ENCODE measurements at places on chromosomes 13 and 19.

DNA sequence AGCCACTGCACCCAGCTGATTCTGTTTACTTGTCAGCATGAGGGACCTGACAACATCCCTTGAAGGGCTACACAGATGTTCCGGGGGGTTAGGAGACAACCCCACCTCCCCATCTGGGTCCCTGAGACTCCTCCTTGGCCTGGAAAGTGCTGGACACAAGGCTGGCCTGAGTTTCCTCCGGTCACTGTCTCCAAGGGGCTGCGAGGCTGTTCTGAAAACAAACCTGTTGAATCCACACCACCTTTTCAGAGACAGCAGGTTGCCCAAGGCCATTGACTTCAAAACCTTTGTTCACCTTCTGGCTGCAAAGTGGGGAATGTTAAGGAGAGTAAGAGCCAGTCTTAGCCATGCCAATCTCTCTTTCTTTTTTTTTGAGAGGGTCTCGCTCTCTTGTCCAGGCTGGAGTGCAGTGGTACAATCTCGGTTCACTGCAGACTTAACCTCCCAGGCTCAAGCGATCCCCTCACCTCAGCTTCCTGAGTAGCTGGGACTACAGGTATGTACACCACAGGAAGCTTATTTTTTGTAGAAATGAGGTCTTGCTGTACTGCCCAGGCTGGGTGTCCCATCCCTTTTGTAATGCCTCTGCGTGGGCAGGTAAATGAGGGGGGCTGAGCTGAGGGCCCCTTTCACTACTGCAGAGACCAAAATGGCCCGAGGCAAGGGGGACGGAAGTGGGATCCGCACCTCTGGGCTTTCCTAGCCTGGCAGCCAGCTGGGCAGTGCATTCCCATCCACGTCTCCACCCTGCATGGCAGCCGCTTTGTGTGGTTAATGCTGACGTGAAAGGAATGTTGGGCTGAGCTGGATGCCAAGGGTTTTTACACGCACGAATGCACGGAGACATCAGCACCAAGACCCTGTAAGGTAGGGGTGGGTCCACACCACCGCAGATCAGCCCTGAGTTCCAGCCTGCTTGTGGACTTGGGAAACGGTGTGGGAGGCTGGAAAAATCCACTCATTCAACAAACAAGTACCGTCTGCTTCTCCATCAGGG lies 1.9 kb upstream of the ZNF628 start:
- DNase-seq, result no peak

DNA sequence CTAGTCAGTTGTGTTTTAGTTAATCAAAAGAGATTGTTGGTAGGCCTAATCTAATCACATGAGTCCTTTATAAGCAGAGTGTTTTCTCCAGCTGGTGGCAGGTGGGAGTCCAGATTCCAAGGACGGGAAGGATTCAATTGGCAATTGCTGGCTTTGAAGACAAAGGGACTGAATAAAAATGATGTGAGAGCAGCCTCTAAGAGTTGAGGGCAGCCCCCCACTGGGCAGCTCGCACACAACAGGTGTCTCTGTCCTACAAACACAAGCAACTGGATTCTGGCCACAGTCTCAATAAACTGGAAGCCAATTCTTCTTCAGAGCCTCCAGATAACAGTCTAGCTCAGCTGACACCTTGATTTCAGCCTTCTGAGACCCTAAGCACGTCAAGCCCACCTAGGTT lies 915.2 kb downstream of the PCDH9 start:
- no peak for DNase-seq

DNA sequence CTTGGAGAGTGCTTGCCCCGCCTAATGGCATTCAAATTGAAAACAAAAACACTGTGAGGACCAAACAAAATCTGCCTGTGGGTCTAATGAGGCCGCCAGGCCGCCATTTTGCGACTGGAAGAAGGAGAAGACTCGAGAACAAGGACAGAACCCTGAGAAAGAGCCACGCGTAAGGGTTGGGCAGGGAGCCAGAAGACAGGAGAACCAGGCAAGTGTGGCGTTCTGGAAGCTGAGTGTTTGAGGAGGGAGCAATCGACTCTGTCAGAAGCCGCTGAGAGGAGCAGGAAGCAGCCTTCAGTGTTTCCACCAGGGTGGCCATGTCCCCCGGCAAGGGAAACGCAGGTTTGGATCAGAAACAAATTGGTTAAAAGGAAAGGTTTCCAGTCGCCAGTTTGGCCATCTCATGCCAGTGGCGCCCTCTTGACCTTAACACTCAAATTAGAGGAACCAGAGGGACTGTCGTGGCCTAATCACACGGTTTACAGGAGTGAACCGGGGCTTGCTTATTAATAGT lies 10.2 kb upstream of the PTOV1 start:
- DNase-seq, result no peak

DNA sequence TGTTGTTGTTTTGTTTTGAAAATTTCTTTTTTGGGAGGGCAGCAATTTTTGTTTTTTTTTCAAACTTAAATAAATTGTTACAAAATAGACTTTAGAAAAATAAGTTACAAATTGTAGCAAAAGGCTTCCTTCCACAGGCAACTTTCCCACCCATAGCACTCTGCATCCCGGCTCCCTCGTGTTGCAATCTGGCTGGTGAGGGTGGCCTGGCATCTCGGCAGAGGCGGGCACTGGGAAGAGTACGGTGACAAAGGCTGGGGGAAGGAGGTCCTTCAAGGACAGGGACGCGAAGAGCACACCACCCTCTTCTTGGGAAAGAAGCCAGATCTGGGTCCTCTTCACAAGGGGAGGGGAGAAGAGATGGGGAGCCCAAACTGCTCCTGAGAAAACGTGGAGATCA lies 379.7 kb downstream of the OLFM4 start:
- DNase-seq, result no peak

GRCh38 chr19:35768082-35768421 lies 7.3 kb upstream of the ARHGAP33 start:
- DNase-seq, result no peak

DNA sequence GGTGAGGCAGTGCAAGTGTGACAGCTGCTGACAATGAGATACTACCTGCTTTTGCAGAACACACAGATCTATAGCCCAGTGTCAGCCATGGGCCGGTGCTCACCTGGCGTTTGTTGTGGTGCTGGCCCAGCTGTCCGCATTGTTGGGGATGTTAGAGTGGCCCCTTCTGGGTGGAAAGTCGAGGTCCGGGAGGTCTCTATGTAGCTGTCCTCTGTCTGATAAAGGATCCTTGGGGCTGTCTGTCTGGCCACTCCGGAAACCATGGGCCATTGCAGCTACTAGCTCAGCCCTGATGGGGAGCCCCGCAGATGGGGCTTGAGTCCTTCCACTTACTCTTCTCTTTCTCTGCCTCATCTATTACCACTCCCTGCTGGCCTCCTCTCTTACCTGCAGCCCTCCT lies 181.5 kb upstream of the TSHZ3 start:
- DNase-seq, result no peak

DNA sequence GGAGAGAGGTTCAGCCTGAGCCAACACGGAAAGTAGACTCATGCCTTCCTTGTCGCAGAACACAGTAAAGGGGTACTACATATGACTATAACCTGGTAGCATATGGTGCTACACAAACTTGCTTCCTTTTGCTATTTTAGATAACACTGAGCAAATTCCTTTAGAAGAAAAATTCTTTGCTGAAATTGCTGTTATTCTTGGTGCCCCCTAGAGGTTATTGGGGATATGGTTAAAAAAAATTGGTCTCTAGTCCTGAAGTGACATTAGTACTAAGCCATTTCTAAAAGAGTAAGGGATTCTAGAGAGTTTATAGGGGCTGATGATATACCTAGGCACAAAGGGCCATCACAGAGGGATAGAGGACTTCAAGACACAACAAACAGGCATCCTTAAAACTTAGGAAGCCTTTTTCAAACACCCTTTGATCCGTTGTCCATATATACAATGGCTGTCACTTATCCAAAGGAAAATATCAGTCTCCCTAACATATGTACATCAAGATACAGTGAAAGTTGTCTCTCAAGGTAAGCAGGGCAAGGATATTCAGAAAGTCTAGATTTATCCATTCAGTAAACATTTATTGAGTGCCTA lies 13.9 kb upstream of the HS6ST3 start:
- no peak for DNase-seq

DNA sequence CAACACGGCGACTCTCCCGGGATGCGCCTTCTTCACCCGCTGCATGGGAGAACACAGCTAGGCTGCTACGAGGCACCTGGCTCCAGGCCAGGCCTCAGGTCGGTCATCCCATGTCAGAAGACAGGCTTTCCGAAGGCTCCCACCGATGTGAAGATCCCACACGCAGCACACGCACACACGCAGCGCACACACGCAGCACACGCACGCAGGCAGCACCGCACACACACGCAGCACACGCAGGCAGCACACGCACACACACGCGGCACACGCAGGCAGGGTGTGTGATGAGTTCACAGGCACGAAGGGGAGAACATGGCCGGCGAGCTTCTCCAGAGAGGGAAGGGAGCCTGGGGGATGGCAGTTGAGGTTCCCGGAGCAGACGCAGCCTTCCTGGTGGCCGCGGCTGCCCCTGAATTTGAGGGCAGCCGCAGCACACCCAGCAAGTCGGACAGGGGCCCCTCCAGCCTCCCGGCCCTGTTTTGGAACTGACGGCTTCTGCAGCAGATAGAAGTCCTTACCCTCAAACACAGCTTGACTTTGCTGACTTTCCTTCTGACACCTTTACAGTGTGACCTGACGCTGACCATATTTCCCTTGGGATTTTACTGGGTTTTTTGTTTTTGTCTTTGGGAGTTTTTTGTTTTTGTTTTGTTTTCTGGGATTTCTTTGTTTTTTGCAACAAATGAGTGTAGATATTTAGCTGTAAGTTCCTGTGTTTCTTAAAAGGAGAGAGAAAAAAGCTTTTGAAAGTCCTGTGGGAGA lies 55.9 kb downstream of the RASA3 start:
- no peak for DNase-seq

- no peak for DNase-seq
Measured at GRCh38 chr13:31201341-31202031, 1.7 kb downstream of the B3GLCT start.

DNA sequence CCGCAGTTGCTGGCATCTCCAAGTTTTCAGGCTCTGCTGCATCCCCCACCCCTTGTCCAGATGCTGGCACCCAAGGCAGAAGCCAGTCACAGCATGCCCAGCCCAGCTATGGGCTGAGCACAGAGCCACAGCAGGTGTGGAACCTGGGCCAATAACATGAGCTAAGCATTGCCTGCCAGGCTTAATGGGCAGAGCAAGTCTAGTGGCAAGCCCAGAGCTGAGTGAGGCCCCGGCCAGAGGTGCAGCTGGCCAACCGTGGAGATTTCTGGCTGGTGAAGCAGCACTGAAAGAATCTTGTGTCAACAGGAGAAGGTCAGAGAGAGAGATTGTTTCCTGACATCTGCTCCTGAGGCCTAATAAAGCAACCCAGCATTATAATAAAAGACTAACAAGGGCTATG lies 111.0 kb downstream of the B3GLCT start:
- no peak for DNase-seq

- DNase-seq, result no peak
Measured at GRCh38 chr13:96803456-96804100, 190.7 kb downstream of the OXGR1 start.

DNA sequence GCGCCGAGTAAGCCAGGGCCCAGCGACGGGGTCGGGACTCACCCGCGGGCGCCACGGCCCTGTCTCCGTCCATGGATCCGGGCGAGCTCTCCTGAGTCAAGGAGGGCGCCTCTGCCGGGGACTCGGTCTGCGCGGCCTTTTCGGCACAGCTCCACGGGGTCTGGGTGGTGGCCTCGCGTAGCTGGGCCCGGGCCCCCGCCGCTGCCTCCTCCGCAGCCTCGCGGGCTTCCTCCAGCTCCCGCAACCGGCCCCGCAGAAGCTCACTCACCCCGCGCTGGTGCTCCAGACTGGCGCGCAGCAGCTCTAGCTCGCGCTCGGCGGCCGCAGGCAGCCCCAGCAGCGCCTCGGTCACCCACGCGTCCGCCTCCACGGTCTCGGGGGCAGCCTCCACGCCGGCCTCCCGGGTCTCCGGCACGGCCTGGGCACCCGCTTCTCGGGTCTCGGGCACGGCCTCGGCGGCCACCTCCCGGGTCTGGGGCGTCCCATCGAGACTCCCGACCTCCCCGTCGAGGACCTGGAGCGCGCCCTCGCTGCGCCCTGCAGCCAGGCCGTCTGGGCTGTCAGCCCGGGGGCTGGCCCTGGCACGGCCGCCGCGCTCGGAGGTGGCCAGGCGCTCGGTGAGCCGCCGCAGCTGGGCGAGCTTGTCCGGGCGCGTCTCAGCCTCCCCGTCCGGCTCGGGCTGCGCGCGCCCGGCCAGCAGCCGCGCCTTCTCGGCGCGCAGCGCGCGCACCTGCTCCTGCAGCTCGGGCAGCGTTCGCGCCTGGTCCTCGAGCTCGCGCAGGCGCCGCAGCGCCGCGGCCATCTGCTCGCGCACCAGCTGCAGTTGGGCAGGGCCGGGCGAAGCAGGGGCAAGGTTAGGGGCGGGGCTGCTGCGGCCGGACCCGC lies 8.4 kb downstream of the KANK3 start:
- no peak for DNase-seq

DNA sequence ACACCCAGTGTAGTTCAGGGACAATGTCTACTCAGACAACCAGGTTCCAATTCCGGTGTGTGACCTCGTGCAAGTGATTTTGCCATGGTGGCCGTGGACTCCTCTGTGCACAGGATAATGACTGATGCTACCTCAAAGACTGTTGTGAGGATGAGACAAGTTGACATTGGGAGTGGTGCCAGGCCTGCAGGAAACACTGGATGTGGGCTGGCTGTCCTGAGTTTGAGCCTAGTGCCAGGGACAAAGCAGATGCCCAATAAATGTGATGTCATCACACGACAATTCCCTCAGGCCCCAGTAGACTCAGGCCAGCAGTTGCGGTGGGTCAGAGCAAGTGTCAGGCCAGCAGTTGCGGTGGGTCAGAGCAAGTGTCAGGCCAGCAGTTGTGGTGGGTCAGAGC lies 6.2 kb upstream of the SCN1B start:
- DNase-seq, result no peak

DNA sequence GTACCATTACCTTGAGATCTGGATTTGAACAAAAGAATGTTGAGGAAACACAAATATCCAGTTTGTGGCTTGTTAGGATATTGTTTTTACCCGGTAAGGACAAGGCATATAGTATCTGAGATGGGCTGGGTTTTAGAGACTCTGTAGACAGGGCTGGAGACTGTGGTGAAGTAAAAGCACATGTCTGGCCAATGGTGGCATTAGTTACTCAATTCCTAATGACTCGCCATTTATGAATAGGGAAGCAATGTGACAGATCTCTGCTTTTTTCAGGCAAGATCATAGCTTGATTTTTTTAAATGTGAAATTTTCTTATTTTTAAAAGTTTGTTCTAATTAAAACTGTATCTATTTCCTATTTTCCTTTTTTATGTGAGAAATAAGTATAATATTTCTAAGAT lies 371.1 kb upstream of the SPRY2 start:
- no peak for DNase-seq

- DNase-seq, result no peak
Measured at GRCh38 chr13:102935896-102936321, 90.1 kb downstream of the ERCC5 start.

GRCh38 chr13:75759531-75759930 lies 123.4 kb downstream of the LMO7 start:
- no peak for DNase-seq

GRCh38 chr13:50167224-50167947 lies 152.1 kb downstream of the KCNRG start:
- DNase-seq, result peak; percentile 6

- DNase-seq, result peak; percentile 7
Measured at GRCh38 chr13:108961542-108962125, 332.2 kb downstream of the MYO16 start.

- DNase-seq, result no peak
Measured at GRCh38 chr13:27578121-27579030, 42.0 kb downstream of the LNX2 start.

- no peak for DNase-seq
Measured at GRCh38 chr13:91112201-91112923, 235.1 kb upstream of the MIR17HG start.
